ENCODE measurements at places on chromosomes 4 and X. TPM values are rescaled to one million over a fixed set of nuclear protein-coding genes. Genes with fewer than 3 reads are reported as not detected.

GRCh38 chr4:137635601-137636000, 103.3 kb upstream of the PCDH18 start:
- no peak for DNase-seq

DNA sequence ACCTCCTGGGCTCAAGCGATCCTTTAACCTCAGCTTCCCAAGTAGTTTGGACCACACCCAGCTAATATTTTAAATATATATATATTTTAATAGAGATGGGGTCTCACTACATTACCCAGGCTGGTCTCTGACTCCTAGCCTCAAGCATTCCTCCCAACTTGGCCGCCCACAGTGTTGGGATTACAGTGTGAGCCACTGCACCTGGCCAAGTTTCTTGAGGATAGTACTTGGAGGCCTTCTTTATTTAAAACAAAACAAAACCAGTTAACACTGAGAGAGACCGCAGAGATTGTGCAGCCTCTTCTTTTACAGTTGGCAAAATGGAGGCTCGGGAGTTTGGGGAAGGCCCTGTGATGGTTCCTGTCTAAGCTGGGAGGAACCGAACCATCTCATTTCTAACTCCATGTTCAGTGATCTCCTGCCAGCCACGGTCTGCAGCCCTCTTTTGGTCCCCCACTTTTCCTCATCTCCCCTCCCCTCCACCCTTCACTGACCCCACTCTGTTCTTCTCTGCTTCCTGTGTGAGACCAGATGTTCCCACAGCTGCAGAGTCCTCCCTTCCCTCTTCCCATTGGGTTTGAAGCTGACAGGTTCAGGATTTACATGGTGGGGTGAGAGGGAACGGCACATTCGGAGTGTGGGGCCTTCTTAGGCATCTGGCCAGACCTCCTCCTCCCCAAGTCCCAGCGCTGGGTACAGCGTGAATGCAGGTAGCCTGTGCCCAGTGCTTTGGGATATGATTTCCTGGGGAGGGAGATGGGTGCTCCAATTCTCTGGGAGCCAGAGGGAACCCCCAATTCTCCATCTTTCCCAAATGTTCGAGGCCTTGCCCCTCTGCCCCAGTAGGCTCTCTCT, 1.4 kb upstream of the SORCS2 start:
- DNase-seq, result no peak

GRCh38 chr4:40164459-40164858, 32.4 kb upstream of the RHOH start:
- no peak for DNase-seq

- peak; percentile 8 for DNase-seq
Observed at GRCh38 chrX:13463608-13464007, 105.8 kb upstream of the EGFL6 start.

GRCh38 chrX:130260316-130260715, 8.4 kb downstream of the ZNF280C start:
- no peak for DNase-seq

DNA sequence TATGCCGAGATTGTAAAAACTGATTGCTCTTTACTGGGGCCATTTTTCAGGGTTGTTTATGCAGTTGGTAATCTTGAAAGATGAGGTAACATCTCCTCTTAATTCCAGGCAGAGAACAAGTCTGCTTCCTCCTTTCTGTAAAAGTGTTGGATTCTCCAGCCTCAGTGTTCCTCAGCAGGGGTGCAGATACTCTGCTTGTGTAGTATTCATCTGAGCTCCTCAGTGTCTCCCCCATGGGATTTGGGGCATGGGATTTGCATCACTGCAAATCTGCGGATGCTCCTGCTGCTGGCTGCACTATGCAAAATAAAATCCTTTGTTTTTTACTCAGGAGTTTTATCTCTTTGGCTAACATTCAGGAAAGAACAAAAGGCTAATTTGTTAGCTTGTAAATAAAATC, 104.9 kb upstream of the ATP8A1 start:
- no peak for DNase-seq

The CT83 gene
- total RNA-seq, result 30.5 TPM

The HPGDS gene
- not detected for total RNA-seq

The TMEM47 gene
- total RNA-seq, result 99.6 TPM

DNA sequence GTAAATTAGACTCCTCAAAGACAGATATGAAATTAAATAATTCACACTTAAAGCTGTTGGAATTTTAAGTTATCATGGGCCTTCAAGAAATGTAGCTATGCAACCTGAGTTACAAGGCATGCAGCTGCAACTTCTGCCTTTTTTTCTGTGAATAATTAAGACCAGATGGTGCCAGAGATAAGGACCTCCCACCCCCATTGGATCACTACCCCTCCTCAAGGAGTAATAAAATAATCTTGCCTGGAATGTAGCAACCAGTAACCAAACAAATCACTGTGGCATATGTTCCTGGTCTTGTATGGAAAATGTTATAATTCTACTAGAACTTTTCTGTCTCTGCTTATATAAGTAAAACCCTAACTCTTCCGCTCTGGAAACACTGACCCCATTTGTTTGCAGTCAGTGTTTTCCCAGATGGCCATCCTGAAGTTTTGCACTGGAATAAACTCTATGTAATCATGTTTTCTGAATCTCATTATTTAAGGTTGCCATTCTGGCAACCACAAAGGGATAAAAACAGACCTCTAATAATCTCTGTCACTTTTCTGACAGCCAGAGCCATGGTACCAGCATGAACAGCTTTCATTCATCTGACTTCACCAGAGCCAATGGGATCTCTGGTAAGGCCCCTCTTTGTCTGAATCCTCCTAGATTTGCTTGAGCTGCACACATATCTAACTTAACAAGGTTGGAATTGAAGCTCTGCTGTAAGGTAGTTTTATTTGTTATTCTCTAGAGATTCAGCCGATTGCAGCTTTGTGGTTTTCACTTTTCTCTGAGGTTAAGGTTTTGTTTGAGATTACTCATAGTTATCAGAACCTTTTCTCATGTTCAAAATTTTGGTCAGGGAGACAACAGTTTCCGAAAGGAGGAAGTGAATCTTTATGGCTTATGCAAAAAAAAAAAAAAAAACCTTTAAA, 274.6 kb downstream of the NAF1 start:
- no peak for DNase-seq

The PLK4 gene
- 22.3 TPM for total RNA-seq

The PDZD4 gene
- 0.59 TPM for total RNA-seq

The ARMCX1 gene
- 0.92 TPM for total RNA-seq

The MAGEC2 gene
- not detected for total RNA-seq

All from Calu3 (cell line).